ENCODE measurements at places on chromosomes 2 and 18. TPM values are rescaled to one million over a fixed set of nuclear protein-coding genes. Genes with fewer than 3 reads are reported as not detected.

PLCL1 gene
- not detected for total RNA-seq

ZC3H6 gene
- total RNA-seq: 0.47 TPM

GRB14 gene
- 3.5 TPM for total RNA-seq

RFTN2 gene
- total RNA-seq: not detected

GALNT13 gene
- total RNA-seq: 10.0 TPM

DIPK1C gene
- total RNA-seq: not detected

CPSF3 gene
- total RNA-seq: 45.3 TPM

ELOA2 gene
- total RNA-seq: not detected

GALNT5 gene
- total RNA-seq: 2.1 TPM
